ENCODE measurements at places on chromosomes 2 and 18. TPM values are rescaled to one million over a fixed set of nuclear protein-coding genes. Genes with fewer than 3 reads are reported as not detected.

GRCh38 chr2:191318037-191318728 is 73.0 kb downstream of the MYO1B start:
- DNase-seq = no peak

GRCh38 chr2:42796427-42797248 is 4.3 kb upstream of the HAAO start:
- no peak for DNase-seq

DNA sequence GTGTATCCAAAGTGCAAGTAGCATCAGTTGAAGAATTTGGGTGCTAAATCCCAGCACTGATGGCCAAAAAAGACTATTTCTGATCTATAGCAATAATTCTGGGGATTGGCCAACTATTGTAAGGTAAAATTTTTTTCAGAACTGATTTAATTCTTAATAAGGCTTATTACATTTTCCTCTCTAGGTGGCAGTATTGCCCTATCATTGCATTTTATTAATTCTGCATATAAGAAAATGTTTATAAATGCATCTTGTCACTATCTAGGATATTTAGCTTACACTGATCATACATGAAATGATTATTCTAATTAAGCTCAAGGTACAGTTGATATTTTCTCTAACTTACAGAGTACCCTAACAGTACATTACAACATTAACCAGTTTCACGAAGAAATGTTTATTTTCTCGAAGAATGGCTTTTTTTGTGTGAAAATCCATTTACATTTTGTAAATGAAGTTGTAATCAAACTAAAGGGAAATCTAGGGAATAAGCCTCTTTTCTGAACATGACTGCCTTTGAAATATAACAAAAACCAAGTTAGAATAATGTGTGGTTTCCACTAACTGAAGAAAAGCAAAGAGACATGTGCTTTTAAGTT is 11.0 kb downstream of the TTN start:
- DNase-seq = peak; percentile 31

GRCh38 chr2:113791697-113792590 is 35.5 kb upstream of the SLC35F5 start:
- DNase-seq = no peak

DNA sequence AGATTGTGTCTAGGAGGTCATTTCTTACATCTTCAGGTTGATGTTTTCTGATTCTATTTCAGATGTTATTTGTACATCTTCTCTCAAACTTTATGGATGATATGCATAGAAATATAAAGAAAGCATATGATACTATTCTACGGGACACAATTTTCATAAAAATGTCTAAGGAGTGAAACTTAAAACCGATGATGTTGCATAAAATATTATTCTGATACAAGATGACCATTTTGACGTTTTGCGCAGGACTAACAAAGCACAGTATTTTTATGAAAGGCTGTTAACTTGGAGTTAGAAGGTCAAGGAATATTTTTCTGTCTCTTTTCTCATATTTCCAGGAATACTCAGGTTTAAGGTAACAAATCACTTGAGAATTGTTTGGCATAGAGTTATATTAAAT is 8.7 kb downstream of the NETO1 start:
- DNase-seq = no peak

- DNase-seq = no peak
Measured at GRCh38 chr2:121133551-121134319, 151.3 kb downstream of the TFCP2L1 start.

GRCh38 chr2:28749526-28749925 is 2.1 kb upstream of the PPP1CB start:
- no peak for DNase-seq

Gene ANKRD53
- 0.34 TPM for total RNA-seq

Gene MAP2
- total RNA-seq = 8.8 TPM

Gene RND3
- total RNA-seq = 101 TPM

Gene DPP10
- total RNA-seq = not detected

Gene ANKRD29
- 0.58 TPM for total RNA-seq
